GM12865 (cell line): ENCODE measurements at places on chromosomes 4 and X.

GRCh38 chr4:137823007-137823406 is 290.7 kb upstream of the PCDH18 start:
- no peak for DNase-seq

DNA sequence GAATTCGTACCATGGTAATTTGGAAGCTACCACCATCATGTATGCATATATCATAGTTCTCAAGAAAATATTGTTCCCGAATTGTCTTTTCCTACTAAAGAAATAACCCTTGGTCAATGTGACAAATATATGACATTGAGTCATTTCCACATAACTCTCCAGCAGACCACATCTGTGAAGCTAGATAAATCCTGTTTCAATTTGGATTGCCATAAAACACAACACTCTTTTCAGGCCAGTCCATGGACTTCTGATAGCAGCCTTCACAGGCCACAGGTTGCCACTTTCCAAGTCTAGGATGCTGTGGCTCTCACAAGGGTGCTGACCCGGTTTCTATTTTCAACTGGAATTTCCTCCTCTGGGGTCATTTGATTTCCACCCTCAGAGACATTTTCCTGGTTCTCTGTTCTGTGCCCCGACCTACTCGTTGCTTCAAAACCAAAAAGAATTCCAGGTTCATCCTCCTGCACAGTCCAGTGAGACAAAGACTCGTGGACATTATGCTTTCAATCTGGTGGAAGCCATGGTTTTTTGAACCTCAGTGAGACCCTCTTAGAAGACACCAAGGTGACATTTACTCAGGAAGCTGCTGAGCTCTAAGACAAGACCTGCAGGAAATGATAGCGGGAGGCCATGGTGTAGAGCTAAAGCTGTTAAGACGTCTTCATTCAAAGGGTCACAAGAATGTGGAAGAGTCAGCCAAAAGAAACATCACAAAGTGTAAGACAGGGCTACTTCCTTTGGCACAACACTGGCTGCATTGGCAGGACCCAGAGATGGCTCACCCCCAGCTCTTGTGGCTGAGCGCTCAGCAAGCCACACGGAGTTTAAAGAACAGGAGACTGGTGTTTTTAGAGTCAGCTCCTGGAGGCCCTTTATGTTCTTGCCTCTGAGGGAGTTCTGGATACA is 119.8 kb downstream of the AMELX start:
- DNase-seq = no peak

GRCh38 chr4:152063621-152064240 is 302.9 kb upstream of the GATB start:
- DNase-seq = no peak

- no peak for DNase-seq
Observed at GRCh38 chr4:79334783-79335182, 8.9 kb upstream of the NAA11 start.

GRCh38 chr4:153474251-153474650 is 8.1 kb downstream of the TMEM131L start:
- DNase-seq = no peak

DNA sequence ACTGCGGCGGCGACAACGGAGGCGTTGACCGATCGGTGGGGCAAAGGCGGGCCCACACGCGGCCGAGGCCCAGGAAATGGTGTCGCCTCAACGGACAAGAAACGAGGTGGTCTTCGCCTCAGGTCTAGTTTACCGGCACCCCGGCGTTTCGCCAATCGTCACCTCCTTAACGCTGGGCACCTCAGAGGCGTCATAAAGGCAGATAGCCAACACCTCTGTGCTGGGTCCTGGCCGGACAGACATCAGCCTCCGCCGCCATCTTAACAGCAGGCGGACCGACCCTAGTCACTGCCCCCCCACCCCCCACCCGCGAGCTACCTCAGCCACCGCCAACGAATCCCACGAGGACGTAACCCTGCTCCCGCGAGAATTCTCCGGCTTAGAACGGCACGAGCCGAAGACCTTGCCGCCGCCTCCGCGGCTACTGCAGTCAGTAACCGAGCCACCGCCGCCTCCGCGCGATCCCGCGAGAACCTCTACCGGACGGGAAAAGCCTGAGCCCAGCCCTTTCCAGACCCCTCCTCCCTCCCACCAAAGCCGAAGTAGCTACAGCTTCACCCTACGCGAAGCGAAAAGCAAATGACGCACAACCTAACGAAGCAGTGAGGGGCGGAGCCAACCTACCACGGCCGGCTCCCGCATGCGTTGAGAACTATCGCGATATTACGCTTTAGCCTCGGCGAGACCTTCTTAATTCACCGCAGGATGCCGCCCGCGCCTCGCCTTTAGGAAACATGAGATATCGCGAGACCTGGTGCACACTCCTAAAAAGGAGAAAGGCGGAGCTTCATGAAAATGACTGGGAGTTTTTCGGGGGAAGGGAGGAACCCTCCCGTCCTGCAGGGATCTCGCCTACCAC is 2.7 kb downstream of the HUWE1 start:
- peak; percentile 98 for DNase-seq

DNA sequence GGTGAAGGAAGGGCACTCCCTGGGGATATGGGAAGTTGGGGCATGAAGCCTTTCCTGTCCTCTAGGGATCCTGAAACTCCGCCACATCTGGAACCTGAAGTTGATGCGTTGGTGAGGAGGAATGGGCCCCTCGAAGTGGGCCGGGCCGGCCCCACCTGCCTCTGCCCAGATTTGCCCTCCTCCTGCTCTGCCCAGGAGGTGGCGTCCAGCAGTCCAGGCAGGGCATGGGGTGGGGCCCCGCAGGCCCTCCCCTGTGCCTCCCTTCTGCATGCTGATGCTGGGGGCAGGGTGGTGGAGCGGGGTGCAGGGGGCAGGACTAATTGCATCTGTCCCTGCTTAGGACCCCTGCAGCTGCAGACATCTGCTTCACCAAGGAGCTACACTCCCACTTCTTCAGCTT is 1.8 kb downstream of the TAFAZZIN start:
- no peak for DNase-seq

DNA sequence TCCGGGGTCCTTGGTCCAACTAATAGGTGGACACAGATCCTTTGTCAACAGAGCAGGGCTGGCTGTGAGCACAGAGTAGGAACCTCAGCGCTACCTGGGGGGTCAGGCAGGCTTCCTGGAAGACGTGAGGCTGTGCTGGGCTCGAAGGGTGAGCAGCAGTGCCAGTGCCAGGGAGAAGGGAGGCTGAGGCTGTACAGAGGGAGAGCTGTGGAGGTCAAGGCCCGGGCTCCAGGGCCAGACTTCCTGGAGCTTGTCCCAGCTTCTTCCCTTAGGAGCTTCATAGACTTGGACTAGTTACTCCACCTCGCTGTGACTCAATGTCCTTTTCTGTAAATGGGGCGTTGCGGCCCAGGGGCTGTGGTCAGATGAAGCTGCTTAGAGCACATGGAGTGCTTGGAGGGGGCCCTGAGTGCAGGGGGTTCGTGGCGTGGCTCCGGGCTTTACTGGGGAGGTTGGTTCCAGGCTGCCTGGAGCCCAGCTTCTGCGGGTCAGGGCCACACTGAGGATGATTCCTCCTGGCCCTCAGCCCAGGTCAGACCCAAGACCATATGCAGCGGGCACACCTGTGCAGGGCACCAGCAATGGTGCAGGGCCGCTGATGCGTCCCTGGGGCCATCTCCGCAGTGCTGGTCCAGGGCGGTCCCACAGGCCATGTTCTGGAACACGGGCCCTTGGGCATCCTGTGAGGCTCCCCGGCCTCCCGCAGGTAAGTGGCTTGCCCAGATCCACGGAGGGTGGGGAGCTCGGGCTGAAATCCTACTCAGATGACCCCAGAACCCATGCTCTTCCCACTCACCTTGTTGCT is 98.1 kb downstream of the DCTD start:
- no peak for DNase-seq

DNA sequence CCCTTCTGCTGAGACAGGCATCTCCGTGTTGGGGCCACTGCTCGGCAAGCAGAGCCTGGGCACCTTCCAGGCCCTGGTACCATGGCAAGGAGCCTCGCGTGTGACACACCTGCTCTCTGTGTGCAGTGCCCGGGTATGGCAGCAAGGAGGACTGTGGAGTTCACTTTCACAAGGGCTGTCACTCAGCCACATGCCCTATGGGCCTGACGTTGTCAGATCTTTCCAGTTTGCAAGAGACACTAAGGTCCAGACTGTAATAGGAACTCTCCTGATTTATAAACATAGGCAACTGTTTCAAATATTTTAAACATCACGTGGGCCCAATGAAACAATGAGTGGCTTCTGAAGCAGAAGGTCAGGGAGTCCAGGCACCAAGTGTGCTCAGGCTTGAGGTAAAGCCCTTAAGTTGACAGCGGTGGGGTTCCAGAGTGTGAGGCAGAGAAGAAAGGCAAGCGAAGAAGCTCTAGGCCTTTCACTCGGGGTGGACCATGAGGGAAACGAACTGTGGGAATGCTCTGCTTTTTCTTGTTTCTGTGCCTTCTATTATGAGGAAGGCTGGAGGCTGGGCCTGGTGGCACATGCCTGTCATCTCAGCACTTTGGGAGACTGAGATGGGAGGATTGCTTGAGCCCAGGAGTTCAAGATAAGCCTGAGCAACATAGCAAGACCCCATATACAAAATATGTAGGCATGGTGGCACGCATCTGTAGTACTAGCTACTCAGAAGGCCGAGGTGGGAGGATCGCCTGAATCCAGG is 108.6 kb upstream of the TRIM2 start:
- no peak for DNase-seq

DNA sequence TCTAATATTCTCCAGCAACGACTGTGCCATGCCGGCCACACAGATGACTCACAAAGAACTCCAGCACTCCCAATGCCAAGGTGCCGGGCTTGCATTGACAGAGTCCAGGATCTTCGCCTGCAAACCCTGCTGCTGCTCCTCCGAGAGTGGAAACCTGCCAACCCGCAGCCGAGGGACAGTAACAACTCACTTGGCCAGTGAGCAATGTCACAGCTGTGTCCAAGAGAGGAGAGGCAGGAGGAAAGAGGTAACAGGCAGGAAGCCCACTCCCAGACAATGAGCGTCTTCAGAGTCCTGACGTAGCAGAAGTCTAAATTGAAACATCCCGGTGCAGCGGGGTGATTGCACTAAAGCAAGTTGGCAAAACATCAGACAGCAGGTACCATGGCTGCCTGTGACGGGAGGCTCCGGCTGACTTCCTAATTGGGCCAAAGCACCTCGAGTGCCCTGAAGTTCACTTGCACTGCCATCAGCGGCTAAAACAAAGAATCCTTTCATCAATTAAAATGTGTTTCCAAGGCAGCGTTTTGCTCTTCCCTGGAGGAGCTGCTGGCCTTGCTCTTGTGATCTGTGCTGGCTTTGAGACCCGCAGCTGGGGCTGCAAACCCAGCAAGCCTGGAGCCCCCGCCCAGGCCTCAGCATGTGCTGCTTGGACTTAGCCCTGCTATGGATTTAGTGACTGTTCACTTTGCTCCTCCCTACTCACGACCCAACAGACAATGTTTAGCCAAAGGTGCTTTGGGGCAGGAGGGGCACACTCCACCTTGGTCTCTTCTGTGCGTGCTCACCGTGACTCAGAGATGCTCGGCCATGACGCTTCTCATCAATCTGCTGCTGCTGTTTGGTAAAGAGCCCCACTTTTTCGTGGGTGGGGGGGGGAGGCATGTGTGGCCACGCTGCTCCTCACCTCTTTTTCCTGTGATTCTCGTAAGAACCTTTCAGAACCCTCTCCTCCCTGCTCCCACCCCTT is 36.5 kb downstream of the DCTD start:
- DNase-seq = no peak

DNA sequence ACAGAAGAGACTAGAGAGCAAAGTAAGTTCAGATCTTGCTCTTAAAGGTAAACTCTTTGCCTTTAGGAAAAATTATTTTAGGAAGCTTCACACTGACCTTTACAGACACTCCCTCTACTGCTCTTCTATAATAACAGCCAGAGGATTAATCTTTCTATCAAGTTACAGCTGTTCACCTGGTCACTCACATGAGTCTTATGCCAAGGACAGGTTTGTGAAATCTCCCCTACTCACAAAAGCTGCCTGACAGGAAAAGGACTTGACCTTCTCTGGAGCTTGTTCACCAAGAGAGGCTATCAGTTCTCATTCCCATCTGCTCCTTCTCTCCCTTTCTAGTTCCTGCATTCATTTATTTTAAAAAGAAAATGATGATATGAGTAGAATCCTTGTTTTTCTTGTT is 117.3 kb downstream of the C4orf51 start:
- no peak for DNase-seq

DNA sequence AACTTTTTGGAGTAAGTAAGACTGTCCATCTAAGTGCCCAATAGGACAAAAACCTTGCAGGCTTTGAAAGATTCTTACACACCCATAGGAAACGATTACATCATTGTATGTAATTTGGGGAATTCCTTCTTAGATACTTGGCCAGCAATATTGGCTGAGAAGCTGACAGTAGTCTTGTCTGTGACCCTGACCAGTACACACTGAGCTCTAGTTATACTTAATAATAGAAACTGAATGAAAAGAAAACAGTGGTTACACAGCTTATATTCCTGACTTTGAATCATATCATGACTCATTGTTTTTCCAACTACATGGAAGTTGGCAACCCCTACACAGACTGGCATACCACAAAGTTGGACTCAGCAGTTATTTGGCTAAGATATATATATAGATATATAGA is 7.1 kb upstream of the TLR2 start:
- no peak for DNase-seq

GRCh38 chrX:119147486-119147885 is 19.9 kb upstream of the KIAA1210 start:
- no peak for DNase-seq

DNA sequence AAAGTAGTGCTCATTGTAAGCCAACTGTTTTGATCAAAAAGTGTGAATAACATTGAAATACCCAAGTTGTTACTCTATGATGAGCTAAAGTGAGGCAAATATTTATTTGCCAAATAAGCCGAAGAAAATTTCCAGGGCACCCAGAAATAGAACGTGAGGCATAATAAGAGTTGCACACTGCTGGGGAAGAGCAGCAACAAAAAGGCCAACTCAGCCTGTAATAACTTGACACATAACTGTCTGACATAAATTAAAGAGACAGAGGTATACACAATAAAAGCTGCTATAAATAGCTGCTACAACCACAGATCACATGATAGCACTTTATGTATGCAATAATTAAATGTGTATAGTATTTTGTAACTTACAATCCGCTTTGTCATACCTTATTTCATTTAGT is 2.0 kb upstream of the ABCB7 start:
- no peak for DNase-seq

- peak; percentile 85 for DNase-seq
Observed at GRCh38 chr4:2937146-2937857, 25.9 kb downstream of the NOP14 start.

DNA sequence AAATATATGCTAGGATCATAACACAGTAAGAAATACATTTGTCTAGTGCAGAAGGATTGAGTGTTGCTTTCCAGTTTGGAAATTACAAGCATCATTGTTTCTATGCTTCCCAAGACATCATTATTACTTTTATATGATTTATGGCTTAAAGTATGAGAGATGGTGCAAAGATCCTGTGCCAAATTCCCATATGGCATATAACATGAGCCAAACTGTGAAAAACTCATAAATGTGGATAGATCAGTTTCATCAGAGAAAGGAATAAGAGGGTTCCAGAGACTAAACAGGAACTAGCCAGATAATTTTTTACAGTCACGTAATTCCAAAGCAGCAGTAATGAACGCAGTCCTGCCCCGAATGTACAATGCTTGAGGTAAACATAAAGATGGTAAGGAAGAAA is 126.3 kb downstream of the PRDM5 start:
- DNase-seq = no peak
